Urothelium cell line (cell line): ENCODE measurements at places on chromosomes 6 and 20.

DNA sequence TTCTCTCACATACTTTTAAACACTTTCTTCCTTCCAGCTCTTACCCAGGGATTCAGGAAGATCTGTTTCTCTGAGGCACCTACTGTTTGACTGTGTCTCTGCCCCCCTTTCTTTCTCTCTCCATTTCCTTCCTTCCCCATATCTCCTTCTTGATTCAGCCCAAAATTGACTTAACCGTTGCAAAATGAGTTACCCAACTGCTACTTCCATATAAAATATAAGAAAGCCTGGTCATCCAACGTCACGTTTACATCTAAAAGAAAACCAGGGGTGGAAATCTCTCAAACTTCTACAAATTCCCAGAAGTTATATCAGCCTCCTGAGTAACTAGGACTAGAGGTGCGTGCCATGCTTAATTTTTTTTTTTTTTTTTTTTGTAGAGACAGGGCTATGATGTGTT lies 95.2 kb upstream of the INSM1 start:
- DNase-seq: no peak

DNA sequence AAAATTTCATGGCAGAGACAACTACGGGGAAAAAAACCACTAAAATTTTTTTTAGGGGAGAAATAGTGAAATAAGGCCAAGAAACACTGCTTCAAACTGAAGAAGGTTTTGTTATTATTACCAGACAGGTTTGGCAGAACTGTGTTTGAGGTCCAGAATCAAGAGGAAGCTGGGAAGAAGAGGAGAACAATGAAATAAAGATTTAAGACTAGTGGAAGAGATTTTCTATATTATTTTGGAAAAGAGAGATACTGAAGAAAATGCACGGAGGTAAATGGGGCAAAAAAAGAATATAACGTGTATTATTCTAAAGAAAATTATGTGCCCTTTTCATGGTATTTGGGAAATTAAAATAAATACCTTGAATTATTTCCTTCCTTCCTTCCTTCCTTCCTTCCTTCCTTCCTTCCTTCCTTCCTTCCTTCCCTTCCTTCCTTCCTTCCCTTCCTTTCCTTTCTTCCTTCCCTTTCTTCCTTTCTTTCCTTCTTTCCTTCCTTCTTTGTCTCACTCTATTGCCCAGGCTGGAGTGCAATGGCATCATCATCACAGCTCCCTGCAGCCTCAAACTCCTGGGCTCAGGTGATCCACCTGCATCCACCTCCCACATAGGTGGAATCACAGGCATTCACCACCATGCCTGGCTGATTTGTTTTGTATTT lies 124.3 kb downstream of the GJA1 start:
- DNase-seq: no peak

DNA sequence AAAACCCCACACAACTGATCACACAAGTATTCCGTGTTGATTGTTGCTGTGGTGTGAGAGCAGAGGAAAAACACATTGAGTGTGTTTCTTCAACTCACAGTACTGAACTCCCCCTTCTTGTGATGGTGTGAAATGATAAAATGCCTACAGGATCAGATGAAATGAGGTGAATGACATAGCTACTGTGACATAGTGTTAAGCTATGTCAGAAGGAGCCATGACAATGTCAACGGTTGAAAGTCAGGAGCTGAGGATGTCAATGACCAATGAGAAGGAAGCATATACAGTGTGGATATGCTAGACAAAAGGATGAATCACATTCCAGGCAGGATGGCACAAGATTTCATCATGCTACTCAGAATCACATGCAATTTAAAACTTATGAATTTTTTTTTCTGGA lies 38.8 kb downstream of the WASF1 start:
- no peak for DNase-seq

DNA sequence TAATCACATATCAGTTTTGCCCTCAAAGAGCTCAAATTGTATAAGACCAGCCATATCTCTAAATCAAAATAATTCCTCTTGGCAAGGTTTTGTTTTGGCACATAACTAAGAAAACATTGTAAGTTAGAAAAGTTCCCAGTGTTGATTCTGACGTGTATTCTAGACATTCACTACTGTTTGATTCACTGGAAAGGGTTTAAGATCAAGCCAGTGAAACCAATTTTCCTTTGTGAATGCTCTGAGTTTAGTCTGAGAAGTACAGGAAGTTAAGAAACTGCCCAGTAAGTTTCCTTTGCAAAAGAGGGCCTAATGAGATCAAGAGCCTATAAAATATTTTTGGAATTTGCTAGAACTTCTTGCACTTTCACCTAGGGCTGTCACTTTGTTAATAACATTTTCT lies 143.0 kb downstream of the FNDC1 start:
- no peak for DNase-seq

DNA sequence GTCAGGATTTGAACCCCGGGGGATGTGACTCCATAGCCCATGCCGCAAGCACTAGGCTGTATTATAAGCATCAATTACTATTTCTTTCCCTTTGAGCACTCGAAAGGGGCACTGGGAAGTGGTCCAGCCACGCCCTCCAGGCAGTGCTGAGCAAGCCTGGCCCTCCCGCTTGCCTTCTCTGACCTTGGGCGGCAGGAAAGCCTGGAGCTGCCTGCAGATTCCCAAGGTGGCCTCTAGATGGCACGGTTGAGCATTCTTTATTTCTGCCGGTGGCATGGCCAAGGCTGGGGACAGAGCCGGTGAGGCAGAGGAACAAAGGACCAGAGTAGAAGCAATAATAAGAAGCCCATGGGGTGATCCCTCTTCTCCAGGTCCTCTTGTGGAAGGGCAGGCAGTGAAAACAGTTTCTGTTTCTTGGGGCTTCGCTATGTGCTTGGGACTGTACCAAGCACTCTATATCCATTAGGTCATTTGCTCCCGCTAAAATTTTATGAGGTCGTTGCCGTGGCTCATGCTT lies 32.0 kb downstream of the ARHGAP40 start:
- peak; percentile 91 for DNase-seq

DNA sequence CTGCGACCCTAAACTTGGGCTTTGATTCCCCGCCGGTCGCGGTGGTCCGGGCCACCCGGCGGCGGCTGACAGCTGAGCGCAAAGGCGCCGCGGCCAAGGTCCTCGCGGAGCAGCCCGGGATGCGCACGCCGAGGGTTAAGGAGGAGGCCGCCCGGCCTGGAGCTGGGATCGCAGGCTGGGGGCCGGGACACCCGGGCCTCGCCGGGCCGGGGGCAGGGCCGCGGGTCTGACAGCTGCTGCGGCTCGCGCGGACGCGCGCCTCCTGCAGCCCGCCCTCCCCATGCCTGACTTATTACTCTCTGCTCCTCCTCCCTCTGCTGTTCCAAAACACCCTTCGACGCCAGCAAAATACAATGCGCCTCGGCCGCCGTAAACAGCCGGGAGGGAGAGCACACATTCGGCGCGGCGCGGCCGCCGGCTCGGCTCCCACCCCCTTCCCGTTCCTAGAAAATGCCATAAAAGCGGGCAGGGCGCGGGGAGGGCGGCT lies 746 bp downstream of the BACH2 start:
- DNase-seq: peak; percentile 59

GRCh38 chr6:6915219-6915618 lies 192.5 kb upstream of the RREB1 start:
- no peak for DNase-seq

DNA sequence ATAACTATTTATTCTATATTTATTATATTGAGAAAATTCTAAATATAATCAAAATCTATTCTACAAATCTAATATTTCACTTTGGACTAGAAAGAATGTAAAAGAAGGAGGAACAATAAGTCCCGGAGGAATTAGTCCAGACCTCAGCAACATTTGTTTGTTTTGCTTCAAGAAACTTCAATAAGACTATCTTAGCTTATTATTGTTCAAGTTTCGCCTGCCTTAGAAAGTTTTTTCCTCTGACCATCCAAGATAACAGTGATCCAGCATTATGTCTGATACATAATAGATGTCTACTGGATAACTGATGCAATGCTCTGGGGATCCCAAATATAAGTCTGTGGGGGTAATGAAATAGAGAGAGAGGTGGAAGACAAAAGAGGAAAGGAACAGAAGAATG lies 28.7 kb upstream of the NT5E start:
- DNase-seq: no peak

GRCh38 chr6:163786995-163787671 lies 372.6 kb downstream of the QKI start:
- no peak for DNase-seq

GRCh38 chr6:56593801-56594318 lies 48.8 kb downstream of the DST start:
- no peak for DNase-seq

GRCh38 chr6:22003287-22003686 lies 293.5 kb downstream of the PRL start:
- no peak for DNase-seq

GRCh38 chr6:31697555-31697954 lies 5.6 kb downstream of the ABHD16A start:
- no peak for DNase-seq

DNA sequence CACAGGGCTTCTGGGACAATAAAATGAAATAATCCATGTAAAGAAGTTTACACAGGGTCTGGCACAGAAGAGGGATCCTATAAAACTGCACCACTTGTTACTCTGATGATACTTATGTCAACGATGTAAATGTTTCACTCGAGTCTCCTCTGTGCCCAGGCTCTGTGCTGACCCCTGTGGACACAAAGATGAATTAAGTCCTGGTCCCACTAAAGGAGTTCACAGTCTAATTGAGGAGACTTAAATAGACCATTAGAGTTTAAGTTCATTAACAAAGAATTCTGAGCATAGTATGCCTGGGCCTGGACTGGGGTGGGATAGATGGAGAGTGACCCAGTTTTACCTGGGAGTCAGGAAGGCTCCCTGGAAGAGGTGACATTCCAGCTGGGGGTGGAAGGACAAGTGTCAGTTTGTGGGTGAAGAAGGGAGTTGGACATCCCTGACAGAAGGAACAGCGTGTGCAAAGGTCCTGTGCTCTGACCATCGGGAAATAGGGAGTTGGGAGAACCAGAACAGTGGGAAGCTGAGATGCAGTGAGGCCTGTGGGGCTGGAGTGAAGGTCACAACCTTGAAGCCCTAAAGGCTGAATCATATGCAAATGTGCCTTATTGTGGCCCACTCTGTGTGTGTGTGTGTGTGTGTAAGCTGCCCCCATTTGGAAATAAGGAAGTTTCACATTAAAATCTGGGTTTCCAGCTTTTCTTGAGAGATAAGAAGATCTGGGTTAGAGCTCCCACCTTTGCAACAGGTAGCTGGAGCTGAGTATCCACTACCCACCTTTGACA lies 1.1 kb downstream of the OCSTAMP start:
- DNase-seq: no peak

- DNase-seq: peak; percentile 47
Observed at GRCh38 chr6:107064579-107065065, 36.6 kb downstream of the MTRES1 start.

GRCh38 chr6:107132330-107132954 lies 17.1 kb upstream of the BEND3 start:
- DNase-seq: no peak

DNA sequence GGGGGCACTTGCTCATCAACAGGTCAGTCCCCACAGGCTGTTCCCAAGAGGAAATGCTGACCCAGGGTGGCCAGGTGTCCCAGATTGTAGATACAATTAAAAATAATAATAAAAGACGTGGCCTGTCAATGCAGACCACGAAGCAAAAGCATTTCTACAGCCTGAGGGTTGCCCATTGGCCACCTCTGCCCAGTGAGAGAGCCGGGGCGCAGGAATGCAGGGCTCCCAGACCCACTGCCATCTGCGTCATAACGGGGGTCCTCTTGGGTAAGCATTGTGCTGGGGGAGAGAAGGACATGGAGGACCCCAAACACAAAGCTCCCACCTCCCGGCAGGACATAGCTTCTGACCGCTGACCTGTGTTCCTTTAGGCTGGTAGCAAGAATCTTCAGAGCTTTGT lies 22.9 kb upstream of the AFDN start:
- DNase-seq: no peak

DNA sequence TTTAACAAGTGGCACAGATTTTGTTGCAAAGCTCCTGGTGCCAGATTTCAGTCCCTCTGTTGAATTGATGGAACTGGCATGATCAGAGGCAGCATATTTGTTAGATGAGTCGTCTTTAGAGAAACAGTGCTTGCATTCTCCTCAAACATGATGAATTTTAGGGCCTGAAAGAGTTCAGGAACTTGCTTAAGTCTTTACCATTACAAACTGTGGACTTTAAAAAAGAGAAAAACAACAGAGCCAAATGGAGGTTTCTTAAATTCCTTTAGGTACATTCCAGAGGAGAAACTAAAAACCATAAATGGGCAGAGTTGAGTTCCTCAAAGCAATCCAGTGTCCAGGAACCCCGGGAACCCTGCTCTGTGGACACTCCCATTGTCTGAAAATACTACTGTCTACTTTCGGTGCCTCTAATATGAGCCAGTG lies 2.5 kb downstream of the GTF2H5 start:
- DNase-seq: peak; percentile 47

DNA sequence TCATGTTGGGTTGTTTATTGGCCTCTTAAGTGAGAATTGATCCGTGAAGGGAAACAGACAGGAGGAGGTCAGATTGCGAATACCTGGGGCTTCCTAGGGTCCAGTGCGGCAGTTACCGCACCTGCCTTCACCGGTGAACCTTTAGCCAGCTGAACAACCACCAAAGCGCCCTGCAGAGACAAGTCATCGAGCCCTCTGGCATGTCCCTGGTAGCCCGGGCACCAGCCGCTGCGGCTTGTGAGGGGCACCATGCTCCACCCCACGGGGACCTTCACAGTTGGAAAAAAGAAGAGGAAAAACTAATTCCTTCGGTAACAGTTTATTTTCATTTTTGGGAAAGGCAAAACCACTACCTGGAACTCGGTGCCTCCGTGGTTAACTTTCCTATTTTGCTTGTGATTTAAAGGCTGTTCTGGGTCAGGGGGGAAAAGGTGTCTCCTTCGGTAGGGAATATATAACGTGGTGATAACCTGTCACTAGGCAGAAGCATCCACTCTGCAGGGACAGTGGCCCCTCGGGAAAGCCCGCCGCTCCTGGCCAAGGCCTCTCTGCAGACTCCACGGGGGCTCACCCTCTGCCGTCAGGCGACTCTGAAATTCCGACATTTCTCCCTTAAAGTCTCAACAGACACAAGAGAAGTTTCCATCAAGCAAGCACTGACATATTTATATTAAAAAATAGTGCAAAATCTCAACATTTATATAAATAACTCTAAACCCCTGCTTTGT lies 30.7 kb upstream of the ZBP1 start:
- no peak for DNase-seq

- peak; percentile 16 for DNase-seq
Observed at GRCh38 chr6:10248378-10248843, 166.5 kb downstream of the TFAP2A start.

GRCh38 chr6:101806241-101806640 lies 412.7 kb downstream of the GRIK2 start:
- DNase-seq: peak; percentile 19

GRCh38 chr6:121830736-121831135 lies 395.3 kb downstream of the GJA1 start:
- no peak for DNase-seq

- DNase-seq: no peak
Observed at GRCh38 chr6:156832231-156832647, 55.1 kb downstream of the ARID1B start.

- no peak for DNase-seq
Observed at GRCh38 chr6:154842833-154843232, 109.6 kb downstream of the SCAF8 start.

- DNase-seq: no peak
Observed at GRCh38 chr6:101741474-101742171, 348.1 kb downstream of the GRIK2 start.

- DNase-seq: no peak
Observed at GRCh38 chr6:166989427-166990032, 9.7 kb upstream of the CEP43 start.
